Fibroblast of skin of right quadriceps (primary cell): ENCODE measurements at places on chromosomes 13 and 19.

GRCh38 chr13:49521224-49521623, 25.5 kb downstream of the PHF11 start:
- DNase-seq = no peak

- DNase-seq = no peak
These were observed 138.6 kb downstream of the MIPEP start for GRCh38 chr13:23750383-23751121.

- DNase-seq = no peak
These were observed 5.0 kb downstream of the ADAT3 start for GRCh38 chr19:1910177-1910576.

- no peak for DNase-seq
These were observed 6.4 kb upstream of the ELF1 start for GRCh38 chr13:41025518-41025917.

DNA sequence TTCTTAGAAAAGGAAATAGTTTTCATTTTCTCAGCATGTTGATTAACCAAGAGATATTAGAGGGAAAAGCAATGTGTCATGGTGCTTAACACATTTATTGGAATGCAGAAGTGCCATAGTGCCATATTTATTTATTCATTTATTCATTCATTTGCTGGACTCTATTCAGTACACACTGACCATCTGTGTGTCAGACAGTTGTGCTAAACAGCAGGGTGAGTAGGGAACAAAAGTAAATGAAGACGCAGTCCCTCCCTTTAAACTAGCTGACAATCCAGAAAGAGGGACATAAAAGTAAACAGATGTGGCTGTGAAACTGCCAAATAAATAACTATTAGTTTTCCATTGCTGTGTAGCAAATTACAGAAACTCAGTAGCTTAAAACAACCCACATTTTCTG, 323.7 kb downstream of the MTUS2 start:
- DNase-seq = no peak

DNA sequence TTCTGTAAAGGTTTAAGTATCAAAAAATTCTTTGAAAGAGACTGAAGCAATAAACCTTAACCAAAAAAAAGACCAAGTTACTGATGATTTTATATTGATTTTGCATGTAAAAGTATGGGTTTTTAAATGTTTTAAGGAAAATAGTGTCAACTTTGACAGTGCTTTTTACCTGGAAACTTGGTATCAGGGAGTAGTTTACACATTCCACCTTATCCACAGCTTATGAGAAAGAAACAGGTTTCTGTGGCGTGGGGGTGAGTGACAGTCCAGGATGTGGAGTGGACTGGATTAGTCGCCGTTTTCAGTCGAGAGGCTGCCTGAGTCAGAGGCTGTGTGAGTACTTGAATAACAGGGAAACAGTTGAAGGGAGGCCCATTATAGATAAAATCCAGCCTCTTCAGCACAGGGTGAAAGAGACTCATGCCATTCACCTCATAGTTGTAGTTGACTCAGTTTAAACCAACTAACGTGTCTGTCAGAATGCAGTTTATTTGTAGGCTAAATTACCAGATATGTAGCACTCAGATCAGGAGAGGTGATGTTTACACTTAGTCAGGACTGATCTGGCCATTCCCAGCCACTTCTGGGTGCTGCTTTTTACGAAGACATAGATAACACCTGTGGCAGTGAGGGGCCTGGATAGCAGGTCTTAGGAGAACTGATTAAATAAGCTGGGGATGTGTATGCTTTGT, 595 bp upstream of the GPR183 start:
- DNase-seq = peak; percentile 70

- no peak for DNase-seq
These were observed 1564.9 kb downstream of the OLFM4 start for GRCh38 chr13:54593504-54593903.
